GM18507 (cell line): ENCODE measurements at places on chromosomes 5 and 9.

GRCh38 chr5:77235846-77236721 lies 25.6 kb downstream of the PDE8B start:
- DNase-seq: no peak

DNA sequence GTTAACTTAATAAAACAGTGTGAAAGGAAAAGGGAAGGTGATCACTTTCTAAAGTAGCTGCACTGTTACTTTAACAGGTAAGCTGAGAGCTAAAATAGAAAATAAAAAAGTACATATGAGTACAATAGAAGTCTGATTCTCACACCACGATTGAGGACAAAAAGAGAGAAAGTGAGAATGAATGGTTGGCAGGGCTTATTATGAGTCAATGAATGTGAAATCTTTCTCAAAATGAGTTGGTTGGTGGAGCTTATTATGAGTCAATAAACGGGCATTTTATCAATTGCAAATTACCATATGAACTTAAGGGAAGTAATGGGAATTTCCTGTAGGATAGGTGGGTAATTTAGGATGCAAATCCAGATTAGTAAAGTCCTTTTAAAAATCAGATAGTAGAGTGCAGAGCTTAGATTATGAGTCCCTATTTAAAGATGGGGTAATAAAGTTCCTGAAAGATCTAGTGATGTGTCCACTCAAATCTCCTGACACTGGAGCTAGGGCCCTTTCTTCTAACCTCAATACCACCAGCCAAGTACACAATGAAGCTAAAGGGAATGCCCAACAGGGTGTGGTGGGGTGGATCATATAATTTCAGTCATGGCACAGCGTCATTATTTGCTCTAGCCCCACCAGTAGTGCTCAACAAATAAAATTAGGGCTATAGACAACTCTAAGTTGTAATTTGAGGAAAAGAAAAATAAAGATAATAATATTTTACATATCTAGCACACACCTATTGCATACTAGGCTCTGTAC lies 21.1 kb upstream of the TLR4 start:
- DNase-seq: no peak

DNA sequence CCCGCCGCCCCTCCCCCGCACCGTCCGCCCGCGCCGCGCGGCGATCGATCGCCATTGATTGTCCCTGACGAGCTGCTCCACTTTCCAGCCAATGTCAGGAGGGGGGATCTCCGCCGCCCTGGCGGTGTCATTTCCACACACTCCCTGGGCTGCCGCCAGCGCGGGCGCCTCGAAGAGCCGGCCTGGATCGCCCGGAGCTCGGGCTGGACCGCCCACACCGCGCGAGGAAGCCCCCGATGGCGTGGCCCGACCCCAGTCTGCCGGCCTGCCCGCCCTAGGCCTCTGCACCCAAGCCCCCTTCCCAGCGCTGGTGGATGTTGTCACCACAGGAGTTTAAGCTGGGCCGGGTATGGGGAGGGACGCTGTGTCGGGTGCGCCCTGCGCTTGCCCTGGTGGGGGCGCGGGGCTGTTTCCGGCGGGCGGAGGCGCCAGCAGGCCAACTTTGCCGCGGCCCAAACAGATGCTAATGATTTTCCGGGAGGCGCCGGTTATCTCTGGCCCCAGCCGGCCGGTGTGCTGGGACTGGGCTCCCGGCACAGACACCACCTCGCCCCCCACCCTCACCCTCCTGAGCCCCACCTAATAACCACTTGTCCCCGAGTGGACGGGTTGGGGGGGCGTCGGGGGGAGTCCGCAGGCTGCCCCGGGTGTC lies 10.6 kb upstream of the CXXC5 start:
- peak; percentile 60 for DNase-seq

DNA sequence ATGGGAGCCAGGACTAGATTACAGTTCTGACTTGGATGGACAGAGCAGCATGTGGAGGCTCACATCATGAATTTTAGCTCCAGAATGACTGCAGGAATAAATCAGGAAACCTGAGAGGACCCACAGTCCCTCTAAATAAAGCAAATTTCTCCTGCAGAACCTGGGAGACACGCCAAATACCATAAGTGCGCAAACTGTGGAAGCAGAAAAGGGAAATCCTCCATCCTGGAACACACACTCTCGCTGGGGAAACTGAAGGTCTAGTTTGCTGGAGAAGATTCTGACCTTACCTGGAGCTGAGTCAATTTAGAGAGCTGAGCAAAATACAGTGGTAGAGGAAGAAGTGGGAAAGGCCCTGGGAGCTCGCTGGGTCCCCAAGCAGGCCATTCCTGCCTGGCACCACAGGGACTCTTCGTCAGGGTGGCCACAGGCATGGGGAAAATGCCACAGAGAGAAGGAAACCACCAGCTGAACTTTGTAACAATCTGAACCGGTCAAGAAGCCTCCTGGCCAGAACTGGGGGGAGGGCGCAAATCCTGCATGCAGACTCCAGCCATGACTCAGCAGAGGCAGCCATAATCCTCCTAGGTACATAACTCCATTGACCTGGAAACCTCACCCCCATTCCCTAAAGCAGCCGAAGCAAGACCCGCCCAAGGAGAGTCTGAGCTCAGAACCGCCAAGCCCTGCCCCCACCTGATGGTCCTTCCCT lies 390.9 kb downstream of the LRRC70 start:
- no peak for DNase-seq

- no peak for DNase-seq
Measured at GRCh38 chr5:96816991-96817390, 9.2 kb upstream of the ERAP1 start.

DNA sequence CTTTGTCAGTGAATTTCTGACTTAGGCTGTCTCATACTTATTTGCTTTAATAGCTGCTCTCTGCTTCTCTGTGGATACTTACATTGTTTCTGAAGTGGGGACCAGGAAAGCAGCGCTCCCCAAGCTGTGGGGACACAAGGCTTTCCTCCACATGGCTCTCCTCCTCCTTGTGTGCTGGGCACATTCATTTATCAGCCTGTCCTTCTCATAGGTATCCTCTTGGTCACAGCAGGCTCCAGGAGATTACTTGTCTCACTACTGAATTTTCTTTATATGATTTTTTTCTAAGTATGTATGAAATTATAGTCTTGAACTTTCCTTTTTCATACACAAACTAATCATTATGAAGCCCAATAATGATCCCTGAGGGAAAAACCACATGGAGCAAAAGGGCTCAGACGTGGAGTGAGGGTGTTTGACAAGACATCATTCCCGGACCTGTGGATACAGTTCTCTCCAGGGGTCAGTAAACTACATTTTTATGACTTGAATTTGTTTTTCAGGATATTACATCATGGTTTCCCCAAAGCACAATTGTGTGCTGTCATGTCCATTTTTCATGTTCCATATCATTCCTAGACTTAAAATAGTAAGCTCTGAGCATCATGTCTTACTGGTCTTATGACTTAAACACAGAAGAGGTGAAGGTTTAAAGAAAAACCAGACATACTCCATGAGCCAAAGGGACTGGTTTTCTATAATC lies 234.5 kb downstream of the PCSK1 start:
- no peak for DNase-seq

DNA sequence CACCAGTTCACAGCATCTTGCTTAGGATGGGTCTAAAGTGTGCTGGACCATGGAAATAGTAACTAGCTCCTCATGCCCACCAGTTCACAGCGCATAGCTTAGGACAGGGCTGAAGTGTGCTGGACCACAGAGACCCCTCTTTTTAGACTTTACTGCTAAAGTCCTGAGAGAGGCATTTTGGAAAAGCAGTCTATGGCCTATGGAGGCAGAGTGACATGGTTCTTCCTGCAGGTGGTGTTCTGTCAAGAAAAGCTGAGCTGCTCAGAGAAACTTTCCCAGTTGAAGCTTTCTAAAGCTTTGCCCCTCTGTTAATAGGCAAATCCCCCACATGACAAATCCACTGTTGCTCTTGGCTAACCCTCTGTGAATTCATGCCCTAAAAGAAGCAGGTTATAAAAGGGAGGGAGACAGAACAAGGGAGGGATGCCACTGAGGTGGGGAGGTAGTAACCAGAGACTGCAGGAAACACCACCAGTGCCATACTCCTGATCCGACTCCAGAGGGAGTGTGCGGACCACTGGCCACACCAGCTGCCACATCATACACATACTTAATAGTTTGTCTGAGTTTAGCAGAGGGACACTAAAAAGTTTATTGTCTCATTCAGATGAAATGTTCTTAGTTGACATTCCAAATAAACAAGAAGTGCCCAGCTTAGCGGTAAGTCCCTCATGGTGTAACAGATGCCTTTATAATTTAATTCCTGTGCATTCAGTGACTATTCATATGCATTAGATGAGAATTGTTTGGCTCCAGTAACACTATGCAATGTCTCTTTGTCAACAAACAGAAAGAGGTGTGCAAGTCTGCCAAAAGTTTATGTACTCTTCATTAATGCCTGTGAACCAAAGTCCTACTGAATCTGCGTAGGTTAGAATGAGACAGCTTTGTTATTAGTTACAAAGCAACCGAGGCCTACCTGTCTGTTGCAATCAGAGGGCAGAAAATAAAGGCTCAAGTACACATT lies 236.2 kb upstream of the NFIL3 start:
- DNase-seq: no peak

DNA sequence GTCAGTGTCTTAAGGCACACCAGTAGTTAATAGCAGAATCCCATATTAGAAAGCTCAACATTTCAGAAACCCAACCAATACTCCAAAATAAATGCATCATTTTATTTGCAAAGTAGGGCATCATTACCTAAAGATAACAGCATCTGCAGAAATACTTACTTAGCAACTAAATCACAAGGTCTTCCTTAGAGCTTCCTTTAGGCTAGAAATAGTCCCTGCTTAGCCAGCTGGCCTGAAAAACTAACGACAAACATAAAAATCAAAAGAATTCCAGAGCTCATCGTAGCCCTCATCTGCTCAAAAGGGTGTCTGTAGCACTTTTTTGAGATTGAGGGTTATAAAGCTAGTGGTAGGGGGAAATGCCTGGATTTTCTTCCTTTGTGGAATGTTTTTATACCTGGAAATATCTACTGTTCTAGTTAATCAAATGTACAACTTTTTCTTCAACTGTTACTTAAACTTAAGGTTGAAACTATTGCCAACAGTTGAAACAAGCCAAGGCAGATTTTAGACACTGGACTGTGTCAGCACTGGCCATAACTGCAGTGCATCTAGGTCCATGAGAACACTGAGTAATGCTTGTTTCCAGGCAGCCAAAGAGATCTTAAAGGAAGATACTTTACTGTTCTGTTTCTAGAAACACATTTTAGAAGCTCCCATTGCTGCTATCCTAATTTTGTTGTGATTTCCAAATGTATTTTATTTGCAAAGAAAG lies 129.4 kb upstream of the RASA1 start:
- no peak for DNase-seq

DNA sequence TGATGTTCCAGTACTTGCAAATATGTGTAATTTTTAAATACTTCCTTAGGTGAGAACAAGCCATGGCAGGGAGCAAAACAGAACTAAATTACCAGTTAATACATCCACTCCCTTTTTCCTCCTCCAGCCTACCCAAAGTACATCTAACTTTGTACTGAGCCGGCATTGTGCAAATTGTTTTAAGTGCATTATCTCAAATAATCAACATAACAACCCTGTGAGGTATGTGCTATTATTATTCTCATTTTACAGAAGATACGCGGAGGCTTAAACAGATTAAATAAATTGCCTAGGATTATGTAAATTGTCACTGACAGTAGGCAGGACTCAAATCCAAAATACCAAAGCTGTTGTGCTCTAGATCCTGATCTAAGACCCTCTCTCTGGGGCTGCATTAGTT lies 55.5 kb upstream of the KLF4 start:
- no peak for DNase-seq

DNA sequence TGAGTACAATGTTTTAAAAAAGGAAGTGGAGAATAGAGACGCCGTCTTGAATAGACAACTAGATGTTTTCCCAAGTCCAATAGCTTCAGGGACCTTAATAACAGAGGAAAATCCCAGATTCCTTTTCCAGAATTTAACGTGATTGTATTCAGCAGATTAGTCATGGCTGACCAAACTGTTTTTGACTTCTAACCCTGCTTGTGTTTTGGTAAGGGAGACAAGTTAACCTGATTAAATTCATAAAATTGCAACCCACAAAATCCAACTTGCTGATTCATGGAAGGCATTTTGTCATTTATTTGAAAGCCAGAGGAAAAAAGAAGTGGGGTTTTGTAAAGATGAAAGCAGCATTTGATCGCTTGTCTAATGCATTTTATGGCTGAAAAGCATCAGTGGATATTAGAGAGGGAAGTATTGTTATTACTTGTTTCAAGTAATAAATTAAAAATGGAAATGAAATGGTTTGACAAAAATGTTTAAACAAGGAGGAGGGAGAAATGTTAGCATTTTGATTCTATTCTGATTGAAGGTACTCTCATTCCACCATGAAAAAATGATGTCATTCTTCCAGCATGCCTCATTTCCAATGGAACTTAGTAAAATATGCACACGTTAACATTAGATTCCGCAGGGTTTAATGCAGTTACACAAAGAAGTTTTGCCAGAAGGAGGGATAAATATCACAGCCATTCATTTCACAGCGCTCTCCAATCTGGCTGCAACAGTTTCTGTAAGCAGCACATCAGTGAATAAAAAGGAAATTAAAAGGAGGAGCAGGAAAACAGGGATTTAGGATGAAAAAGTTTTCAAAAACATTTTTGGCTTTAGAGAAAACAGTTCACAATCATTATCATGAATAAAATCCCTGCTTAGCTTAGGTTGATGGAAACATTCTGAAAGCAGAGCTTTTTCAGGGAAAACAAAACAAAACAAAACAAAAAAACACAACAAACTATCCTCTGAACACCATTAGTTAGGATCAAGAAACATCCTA lies 314.7 kb downstream of the PRR16 start:
- DNase-seq: no peak

- no peak for DNase-seq
Measured at GRCh38 chr5:35478856-35479682, 138.6 kb upstream of the SPEF2 start.

GRCh38 chr5:1834022-1834551 lies 32.9 kb downstream of the NDUFS6 start:
- no peak for DNase-seq

DNA sequence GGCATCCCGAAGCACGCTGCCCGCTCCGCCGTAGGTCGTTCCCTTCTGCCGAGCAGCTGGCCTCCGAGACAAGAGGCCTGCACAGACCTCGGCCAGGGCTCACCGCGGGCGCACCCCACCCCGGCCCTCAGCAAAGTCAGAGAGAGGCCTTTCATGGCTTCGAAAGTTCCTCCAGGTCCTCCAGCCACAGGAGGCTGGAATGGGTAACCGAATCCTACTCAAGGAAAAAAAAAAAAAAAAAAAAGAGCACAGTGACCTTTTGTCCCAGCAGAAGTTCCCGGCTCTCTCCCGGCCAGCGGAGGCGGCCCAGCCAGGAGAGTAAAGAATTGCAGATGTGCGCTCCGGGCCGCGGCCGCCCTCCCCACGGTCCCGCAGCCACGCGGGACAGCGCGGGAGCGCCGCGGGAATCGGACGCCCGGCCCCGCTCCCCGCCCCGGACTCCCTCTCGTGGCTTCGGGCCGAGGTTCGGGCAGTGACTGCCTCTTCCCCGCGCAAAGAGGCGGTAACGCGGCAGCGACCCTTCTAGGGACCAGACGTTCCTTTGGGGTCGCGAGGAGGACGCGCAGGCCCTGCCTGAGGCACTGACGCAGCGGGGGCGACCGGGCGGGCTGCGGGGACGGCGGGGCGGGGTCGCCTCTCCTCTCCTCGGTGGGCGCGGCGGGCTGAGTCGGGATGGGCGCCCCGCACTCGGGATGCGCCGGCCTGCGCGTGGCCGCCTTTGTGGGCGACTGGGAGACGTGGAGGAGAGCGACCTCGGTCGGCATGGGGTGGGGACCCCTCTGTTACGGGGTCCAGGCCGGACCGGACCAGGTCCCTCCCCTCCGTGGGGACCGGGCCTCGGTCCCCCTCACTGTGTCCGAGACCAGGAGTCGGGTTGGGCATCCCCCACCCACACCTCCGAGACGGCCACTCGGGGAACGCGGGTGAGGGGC lies 754 bp downstream of the GFPT2 start:
- DNase-seq: no peak

- no peak for DNase-seq
Measured at GRCh38 chr5:14983666-14984441, 112.3 kb upstream of the ANKH start.
